ENCODE measurements at places on chromosomes 2 and 18.

GRCh38 chr2:21376864-21377263, 253.1 kb downstream of the TDRD15 start:
- no peak for DNase-seq

- no peak for DNase-seq
These were observed 411.3 kb downstream of the CMPK2 start for GRCh38 chr2:6454286-6454990.

DNA sequence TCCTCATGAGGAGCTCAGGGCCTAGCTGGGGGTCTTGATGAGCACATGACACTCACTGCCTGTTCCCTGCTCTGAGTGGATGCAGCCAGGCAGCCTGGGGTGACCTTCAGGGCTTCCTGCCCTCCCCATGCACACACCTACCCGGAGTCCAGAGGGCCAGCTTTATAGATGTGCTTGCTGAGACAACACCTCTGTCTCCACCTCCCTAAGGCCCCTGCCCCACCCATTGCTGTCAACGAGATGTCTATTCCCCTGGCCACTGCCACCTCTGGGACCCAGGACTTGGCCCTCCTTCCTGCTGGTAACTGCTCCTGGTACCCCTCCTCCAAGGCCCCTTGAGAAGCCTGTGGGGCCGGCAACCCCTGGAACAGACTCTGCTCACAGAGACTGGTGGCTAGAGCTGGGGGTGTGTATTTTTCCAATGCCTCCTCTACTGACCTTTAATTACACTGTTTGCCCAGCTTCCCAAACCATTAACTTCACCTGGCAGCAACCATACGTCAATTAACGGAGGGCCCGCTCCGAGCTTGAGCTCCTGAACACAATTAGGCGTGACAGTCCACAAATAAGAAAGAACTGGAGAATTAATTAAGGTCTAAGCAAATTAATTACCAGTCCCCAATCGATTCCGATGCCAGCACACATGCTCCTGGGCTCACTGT, 66.3 kb downstream of the EMX1 start:
- DNase-seq = no peak

DNA sequence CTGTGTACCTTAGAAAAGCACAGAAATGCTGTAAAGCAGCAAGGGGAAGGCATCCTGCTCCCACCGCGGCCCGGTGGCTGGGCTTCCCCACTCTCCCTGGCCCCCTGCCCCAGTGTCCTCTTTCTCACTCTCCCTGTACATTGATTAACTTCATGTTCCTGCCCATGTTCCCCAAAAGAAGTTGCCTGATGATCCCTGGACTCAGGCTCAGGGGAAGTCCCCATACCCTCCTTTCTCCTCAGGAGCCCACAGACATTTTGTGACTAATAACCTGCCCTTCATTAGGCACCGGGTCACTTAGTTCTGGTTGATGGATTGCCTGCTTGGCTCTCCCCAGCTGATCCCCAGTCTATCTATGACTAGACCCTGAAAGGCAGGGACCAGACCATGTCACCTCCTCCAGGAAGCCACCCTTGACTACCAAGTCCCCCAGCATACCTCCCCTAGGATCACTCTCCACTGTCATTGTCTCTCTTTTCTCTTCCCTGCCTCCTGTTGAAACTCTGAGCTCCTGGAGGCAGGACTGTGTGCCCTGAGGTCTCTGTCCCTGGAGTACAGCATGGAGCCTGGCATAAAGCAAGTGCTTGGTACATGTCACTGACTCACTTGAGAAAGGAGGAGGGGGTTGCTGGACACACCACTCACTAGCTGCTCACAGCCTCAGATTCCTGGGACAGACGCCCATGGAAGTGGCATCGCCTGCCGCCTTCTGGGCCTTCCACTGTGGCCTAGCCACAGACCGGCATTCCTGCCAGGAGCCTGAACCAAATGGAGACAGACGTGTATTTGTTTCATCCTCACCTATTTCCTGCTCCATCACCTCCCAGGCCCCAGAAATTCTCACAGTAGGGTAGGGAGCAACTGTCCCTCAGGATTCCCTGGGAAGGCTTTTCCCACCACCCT, 13.5 kb downstream of the MALL start:
- DNase-seq = no peak

DNA sequence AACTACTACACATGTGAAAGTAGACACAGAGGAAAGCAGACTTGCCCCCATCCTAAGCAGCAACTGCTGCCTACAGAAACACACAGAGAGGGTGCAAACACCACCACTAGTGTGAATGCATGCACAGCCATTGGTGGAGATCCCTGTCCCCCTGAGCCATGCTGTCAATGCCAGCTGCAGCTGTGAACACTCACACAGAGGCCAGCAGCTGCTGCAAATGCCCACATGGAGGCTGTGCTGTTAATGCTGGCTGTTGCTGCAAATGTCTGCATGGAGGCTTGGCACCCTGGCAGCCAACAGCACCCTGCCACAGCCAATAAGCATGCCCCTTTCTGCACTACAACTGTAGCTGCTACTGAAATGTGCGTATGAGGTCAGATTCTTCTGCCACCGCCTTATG, 355.0 kb downstream of the LNPK start:
- no peak for DNase-seq

DNA sequence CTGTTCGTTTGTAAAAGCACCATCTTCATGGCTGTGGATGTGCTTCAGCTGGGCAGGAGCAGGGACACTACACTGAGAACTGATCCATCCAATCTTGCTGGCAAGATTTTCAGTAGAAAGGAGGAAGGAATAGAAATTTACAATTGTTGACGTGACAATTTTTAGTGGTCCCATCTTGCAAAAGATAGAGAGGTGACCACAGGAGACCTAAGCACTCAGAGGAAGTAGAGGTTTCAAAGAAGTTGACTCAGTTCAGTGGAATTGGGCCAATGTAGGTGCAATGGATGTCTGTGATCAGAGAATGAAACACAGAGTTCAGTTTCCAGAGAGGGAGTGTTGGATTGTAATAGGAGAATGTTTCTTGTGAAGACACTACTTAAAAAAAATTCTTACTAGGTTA, 1.4 kb downstream of the UGT1A5 start:
- no peak for DNase-seq

DNA sequence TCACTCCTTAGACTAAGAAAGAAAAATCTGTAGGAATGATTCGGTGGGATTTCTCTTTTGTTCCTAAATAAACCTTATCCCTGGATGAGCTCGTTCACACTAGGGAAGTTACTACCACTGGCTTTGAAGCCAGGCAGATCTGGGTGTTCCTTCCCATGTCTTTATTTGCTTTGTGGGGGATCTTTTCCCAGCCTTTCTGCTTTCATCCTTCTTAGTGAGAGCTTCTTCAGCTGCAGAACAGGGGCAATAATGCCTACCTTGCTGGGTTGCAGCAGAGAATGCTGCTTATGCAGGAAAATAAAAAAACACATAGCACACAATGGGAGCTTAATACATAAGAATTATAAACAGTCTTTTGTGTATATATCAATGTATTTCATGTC, 292.1 kb downstream of the SOX11 start:
- no peak for DNase-seq

- DNase-seq = no peak
These were observed 128.0 kb upstream of the CD302 start for GRCh38 chr2:159925975-159926374.

DNA sequence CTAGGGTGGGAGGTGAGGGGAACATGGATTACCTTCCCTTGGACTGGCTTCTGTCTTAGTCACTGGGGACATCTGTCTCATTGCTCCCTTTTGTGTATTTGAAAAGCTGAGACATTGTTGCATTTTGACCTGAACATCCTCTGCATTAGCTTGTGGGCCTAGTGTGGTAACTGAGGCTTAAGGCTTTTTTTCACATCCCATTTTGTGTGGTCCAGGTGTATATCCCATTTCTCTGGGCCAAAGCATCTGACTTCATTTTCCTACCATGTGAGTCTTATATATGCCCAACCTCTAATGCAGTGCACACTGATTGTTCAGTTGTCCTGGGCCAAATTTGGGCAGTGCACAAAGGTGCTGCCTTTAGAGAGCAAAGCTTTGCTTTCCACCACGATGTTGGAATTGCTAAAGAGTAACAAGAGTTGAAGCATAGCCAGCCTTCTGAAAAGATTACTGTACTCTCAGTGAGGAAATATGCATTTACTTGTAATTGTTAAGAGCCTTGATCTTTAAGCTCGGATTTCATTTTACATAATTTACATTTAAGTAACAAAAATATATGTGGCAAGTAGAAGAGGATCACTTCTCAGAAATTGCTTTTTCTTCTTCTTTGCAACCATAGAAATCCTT, 13.3 kb downstream of the PRKCE start:
- no peak for DNase-seq

- no peak for DNase-seq
These were observed 82.0 kb upstream of the SLC66A3 start for GRCh38 chr2:11073251-11073650.

DNA sequence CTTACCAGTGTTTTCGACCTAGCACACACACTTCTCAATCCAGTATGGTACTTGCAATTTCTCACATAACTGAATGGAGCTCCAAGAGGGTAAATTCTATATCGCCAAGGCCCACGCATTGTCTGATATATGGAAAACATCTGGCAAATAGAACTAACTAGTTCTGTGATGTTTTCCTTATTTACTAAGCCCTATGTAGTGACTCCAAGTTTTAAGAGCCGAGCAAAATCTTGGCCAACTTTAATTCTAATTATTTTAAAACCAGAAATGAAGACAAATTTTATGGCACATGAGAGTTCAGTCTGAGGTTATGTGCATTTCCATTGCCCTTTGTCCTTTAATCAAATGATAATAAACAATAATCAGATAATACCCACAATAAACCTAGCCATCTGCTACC, 1119.7 kb upstream of the CNTNAP5 start:
- no peak for DNase-seq

GRCh38 chr18:56645415-56646016, 5.6 kb upstream of the WDR7 start:
- DNase-seq = peak; percentile 59

GRCh38 chr2:25204190-25204838, 35.9 kb upstream of the POMC start:
- peak; percentile 13 for DNase-seq

DNA sequence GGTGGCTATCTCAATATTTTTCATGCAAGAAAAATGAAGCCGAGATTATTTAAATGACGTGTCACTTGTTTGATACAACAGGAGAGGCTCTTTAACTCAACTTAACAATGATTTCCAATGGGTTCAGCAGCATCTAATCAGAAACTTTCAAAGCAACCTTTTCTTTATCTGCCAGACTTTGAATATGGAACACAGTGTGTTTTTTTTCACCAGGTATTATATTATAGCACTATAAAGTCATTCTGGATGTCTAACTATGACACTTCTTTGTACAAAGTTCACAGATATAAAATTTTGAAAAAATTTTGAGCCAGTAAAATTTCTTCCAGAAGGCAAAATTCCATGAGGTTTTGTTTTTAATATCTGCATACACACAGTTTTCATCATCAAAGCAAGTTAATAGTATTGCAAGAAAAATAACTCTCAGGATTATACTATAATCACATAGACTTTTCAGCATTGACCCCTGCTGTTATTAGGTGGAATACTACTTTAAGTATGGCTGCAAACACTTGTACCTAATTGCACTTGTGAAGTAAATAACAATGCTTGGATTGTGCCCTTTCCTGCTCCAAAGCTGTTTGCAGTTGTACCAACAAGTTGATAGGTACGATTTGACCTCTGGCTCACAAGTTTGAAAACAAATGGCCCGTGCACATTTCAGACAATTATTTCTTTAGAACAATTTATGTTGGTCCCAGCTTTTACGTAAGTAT, 44.0 kb upstream of the DSG1 start:
- no peak for DNase-seq

DNA sequence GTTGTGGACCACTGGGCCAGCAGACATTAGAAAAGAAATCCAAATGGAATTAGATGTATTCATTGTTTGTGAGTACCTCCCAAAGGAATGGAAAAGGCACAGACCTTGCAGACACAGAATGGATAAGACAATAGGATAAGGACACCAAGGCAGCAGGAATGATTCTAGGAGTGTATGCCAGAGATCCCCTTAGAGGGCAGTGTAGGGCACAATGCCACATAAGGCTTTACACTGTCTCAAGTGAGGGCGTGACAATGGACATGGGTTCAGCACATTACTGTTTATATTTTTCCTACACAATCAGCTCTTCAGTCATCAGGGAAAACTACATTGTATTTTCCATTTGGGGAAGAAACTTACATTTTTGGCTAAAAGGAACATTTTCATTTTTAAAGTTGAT, 250.9 kb downstream of the PTH2R start:
- DNase-seq = no peak

- DNase-seq = no peak
These were observed 39.5 kb upstream of the ARL4C start for GRCh38 chr2:234536178-234536965.

GRCh38 chr18:24993628-24994027, 358.3 kb downstream of the ZNF521 start:
- no peak for DNase-seq

GRCh38 chr2:187719510-187719909, 165.3 kb upstream of the TFPI start:
- no peak for DNase-seq

- no peak for DNase-seq
These were observed 14.7 kb upstream of the EML6 start for GRCh38 chr2:54708584-54709335.

GRCh38 chr2:24214880-24215279, 40.0 kb downstream of the FAM228A start:
- DNase-seq = peak; percentile 12

GRCh38 chr2:222450021-222450420, 25.7 kb downstream of the SGPP2 start:
- no peak for DNase-seq

- no peak for DNase-seq
These were observed 96.8 kb downstream of the DIS3L2 start for GRCh38 chr2:232058063-232058877.

- DNase-seq = no peak
These were observed 8.1 kb upstream of the CCDC74B start for GRCh38 chr2:130152816-130153595.

DNA sequence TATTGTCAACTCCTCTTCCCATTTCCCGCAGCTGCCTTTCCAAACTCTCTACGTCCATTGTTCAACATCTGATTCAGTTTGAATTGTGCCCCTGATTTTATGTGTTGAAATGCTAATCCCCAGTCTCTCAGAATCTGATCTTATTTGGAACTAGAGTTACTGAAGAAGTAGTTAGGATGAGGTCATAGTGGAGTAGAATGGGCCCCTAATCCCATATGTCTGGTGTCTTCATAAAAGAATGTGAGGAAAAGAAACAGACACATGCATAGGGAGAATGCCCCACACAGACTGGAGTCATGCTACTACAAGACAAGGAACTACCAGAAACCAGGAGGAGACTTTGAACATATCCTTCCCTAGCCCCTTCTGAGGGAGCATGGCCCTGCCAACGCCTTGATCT, 99.2 kb downstream of the LRP1B start:
- DNase-seq = no peak

- DNase-seq = no peak
These were observed 26.5 kb downstream of the CRYGD start for GRCh38 chr2:208097801-208098200.

All from CD4-positive, alpha-beta T cell treated with Interleukin-2 at 100 ng/mL for 4 hours (primary cell).